RPMI7951 (cell line): ENCODE measurements at places on chromosomes 12 and 14.

DNA sequence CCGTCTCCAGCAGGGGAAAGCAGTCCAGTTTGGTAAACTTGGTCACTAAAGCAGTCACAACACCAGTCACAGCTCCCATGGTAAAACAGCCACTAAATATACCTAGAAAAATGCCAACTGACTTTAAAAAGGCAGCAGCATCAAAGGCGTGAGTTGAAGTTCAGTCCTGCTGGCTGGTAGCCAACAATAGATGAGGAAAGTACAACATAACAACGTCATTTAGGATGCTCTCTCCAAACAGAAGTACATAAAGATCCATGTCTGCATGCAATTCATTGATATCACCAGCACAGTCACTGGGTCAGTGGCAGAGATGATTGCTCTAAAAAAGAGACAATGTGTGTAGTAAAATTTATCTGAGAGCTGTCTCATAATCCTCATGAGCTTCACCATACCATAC lies 59.3 kb upstream of the TMPO start:
- DNase-seq = no peak

DNA sequence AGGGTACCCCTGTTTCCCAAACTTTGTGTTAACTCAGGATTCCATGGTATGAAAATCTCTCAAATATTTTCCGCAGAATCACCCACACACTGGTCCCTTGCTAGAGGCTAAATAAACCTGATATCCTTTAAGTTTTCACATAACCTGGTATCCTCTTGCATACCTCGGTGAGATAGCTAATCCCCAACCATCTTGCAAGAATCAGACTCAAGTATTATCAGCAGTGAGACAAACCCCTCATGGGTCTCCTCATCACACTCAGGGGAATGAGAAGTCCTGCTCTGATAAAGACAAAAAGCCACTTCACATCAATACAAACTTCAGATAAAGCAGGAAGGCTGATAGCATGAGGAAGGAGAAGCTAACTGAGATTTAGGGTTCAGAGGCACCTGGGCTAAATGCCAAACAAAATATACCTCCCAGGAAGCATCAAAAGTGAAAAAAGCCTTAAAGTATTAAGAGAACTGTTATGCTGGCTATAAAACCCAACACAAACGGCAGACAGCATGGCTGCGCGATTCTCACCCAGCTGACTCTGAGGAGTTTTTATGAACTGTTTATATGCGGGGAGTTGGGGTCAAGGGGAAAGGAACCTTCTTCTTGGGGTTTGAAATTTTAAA lies 96.5 kb downstream of the FOXN3 start:
- no peak for DNase-seq

DNA sequence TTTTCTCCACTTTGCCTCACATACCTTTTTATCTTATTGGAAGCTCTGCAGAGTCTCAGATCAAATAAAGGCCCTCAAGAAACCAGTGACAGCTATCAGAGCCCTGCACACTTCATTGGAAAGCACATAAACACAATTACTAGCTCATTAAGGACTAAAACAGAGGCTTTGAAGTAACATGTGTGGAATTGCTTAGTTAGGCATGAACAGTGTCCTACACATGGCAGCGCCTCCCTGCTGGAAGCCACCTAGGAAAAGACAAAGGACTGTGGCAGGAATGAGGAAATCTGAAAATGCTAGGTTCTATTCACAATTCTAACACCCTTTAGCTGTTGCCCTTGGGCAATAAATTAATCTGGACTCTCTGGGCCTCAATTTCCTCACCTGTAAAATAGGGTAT lies 89.4 kb downstream of the SUDS3 start:
- DNase-seq = no peak

- DNase-seq = no peak
These were observed 174.4 kb upstream of the RPH3A start for GRCh38 chr12:112617153-112617505.

- DNase-seq = peak; percentile 95
These were observed 105.4 kb upstream of the MED13L start for GRCh38 chr12:116382686-116383530.

- DNase-seq = peak; percentile 81
These were observed 72.6 kb upstream of the NCOR2 start for GRCh38 chr12:124640056-124640455.

DNA sequence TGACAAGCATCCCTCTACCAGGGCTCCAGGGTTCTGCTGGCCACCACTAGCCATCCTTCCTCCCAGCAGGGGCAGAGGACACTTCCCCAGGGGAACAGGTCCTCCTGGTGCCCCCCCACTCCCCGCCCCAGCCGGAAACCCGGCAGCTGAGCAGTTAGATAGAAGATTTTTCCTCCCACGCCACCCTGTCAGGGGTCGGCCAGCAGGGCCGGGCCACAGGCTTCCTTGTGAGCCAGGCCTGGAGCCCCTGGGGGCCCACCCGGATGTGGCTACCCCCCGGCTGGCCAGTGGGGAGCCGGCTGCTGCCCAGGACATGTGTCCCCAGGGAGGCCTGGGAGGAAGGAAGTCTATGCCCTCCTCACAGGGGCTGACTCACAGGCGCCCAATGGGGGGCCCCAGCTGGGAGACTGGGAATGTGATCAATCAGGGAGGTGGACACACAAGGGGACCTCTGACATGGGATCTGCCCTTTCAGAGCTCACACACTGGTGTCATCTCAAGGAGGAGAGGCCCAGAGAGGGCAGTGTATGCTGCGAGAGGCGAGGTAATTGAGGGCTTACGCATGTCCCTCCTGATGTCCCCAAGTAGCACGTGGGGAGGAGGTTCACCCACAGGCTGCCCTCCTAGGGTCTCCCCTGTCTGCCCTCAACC lies 4.2 kb downstream of the SH2B3 start:
- peak; percentile 99 for DNase-seq

- no peak for DNase-seq
These were observed 29.7 kb upstream of the SAV1 start for GRCh38 chr14:50697659-50698290.

- peak; percentile 94 for DNase-seq
These were observed 129.0 kb upstream of the MED13L start for GRCh38 chr12:116406529-116406928.

- peak; percentile 30 for DNase-seq
These were observed at the start of gene ARHGAP5 for GRCh38 chr14:32077081-32078022. ARHGAP5 (plus strand) TSS chr14:32077304; CDS start chr14:32090670, 13,366 bp downstream.

GRCh38 chr14:103502877-103503276 lies 19.8 kb downstream of the CKB start:
- DNase-seq = no peak

DNA sequence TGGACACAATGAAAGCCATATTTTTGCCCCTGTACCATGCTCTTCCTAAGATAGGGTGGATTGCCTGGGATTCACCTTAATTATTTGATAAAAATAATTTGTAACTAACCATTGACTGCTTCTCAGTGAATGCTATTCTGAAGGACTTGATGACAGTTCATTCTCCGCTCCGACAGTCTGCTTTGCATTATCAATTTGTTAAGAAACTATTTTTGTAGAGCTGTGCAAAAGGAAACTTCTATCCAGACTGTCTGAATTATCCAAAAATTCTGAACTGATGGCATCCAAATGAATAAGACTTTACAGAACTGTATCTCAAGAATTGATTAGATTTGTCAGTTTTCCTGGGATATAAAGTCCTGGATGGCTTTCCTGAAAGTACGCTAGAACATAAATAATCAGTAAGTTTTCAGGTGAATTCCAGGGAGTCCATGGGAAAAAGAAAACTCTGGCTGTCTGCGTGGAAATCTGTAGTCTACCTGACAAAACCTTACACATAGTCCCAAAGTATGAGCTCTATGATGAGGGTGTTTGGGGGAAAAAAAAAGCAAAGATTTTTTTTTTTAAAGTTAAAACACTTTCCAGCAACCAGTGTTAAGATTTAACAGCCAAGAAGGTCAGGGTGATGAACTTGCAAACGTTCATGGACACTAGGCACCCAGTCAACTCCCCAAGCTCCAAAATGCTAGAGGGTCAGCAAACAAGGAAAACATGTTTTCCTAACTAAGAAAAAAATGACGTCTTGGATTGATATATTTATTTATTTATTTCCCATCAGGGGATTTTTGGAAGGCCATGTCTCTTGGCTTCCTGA lies 291.1 kb upstream of the TBX3 start:
- DNase-seq = no peak

- no peak for DNase-seq
These were observed 399 bp downstream of the NCAPD2 start for GRCh38 chr12:6494258-6494743.

- no peak for DNase-seq
These were observed 494.3 kb upstream of the GARIN6 start for GRCh38 chr12:99153293-99153692.

DNA sequence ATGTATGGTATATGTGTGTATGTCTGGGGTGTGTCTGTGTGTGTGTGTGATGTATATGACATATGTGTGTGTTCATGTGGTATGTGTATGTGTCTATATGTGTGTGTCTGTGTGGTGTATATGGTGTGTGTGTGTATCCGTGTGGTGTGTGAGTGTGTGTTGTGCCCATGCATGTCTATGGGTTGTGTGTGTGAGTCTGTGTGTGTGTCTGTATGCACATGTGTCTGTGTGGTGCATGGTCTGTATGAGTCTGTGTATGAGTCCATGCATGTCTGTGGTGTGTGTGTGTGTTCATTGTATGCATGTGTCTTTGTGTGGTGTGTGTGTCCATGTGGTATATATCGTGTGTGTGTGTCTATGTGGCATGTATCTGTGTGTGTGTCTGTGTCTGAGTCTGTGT lies 168.1 kb upstream of the GSC start:
- DNase-seq = no peak

DNA sequence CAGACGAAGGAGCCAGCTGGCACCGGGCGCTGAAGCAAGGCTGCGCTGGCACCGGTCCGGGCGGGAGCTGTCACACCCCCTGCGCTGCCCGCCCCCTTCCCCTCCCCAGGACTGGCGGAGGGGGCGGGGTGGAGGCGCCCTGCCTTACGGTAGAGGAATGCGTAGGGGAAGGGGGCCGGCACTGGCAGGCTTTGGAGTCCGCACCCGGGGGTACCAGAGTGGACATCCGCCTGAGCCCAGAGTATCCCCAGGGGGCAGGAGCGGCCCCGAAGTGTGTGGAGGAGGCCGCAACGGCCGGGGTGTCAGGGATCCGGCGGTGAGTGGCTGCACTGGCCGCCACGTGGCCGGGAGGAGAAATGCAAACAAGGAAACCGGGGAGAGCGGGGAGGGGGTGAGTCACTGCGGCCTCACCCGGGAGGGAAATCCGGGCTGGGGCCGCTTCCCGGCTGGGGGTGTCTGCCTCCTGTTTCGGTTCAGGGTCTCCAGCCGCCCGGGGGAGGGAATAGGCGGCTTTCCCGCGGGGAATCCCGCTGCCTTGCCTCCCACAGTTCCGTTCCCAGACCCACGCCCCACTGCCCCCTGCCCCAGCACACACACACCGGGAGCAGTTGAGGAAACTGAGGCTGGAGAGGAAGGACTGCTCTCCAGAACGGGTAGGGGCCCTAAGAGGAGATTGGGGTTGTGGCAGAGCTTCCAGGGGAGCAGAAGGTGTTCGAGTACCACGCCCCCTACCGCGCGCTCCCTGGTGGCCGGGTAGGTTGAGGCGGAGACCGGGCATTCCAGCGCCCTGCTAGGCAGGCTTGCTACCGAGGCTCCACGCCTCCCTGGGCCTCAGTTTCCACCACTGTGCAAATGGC lies at the start of gene RAPGEF3:
Gene RAPGEF3, minus strand, starts transcription at position 47 of the 857 bp plus-strand sequence. CDS start 324 bp downstream, outside the sequence.
- DNase-seq = peak; percentile 79

DNA sequence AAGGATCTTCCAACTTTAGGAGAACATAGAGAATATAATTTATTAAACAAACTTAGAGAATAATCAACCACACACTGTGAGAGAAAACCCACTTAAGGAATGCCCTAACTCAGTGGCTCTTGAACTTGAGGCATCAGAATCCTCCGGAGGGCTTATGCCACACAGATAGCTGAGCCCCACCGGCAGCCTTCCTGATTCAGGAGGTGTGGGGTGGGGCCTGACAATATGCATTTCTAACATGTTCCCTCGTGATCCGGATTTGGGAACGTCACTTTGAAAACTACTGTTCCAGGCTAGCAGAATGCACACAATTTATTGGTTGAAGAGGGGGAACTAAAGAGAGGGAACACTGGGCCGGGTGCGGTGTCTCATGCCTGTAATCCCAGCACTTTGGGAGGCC lies 2.0 kb upstream of the SOAT2 start:
- DNase-seq = no peak

DNA sequence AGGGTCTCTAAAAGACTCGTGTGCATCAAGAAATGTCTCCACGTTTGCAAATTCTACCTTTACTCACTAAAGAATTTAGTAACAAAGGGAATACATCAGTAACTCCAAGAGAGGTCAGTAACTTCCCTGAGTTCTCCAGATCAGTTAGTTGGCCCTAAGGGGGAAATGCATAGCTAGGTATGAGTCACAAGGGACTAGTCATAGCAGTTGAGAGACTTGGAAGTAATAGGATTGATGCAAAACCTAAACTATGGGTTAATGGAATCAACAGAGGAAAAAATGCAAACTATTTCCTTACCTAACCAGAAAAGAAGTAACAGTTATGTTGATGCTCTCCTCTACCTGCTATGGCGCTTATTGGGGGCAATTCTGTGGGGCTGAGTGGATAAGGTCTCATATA lies 148.8 kb upstream of the GARIN6 start:
- DNase-seq = peak; percentile 84

DNA sequence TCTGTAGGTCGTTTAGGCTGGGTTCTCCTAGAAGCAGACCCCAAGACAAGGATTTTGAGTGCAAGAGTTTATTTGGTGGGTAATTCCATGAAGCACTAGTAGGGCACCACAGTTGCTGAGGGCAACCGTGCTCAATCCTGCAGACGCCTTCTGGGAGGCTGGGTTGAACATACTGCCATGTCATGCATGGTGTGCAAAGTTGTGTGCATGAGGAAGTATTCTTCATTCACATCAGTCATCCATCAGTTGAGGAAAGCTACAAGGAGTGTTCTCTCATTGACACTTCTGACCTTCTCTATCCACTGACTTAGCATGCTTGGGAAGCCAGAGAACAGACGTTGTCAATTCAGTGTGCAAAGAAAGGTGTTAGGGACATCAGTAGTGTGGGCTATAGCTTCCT lies 179.2 kb downstream of the PTPN11 start:
- no peak for DNase-seq
